ENCODE measurements at places on chromosomes 11 and 22.

DNA sequence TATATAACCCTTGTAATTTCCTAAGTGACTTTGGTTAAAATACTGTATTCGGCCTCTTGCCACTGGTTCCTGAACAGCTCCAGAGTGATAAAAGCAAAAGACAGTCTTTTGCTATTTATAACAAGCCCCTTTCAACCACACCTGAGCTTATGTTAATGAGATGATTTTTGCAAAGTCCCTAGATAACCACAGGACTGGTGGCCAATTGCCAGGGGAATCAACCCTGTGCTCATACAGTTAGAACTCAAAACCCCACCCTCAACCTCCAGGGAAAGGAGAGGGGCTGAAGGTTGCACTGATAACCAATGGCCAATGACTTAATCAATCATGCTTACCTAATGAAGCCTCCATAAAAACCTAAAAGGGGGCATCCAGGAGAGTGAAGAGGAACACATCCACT is 77.9 kb downstream of the SIK3 start:
- DNase-seq, result no peak

DNA sequence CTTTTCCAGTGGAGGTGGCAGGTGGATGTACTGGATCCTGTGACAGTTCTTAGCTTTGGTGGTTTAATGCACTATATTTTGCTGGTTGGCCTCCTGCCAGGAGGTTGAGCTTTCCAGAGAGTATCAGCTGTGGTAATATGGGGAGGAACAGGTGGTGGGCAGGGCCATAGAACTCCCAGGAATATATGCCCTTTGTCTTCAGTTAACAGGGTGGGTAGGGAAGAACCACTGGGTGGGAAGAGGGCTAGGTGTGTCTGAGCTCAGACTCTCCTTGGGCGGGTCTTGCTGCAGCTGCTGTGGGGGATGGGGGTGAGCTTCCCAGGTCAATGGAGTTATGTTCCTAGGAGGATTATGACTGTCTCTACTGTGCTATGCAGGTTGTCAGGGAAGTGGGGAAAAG is 203.8 kb downstream of the DLG2 start:
- no peak for DNase-seq

DNA sequence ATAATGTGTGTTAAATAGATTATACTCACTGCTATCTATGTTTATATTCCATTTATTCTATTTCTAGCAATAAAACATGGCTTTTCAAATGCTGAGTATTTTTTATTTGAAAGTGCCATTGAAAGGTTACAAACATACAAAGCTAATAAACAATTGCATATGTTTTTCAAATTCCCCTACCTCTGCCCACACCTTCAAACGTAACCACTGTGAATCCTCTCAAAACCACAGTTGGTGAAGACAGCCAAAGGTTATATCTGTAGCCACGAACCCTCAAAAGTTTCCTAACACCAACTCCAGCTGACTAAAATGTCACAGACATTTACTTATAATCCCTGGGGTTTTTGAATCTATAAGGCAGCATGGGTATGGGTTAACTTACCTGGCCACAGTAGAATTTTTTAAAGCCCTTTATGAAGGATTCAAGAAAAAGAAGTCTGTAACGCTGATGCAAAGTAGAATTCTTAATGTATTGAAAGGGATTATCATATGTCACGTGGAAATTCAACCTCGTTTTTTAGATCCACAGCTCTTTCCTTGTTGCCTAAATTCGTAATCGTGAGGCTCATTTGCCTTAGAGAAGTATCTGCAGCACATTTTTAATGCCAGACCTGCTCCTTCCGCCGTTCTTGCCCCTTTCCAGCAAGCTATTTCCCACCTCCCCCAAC is 122.5 kb upstream of the ZC3H12C start:
- DNase-seq, result no peak

GRCh38 chr11:69802590-69802989 is 16.6 kb downstream of the FGF3 start:
- DNase-seq, result no peak

DNA sequence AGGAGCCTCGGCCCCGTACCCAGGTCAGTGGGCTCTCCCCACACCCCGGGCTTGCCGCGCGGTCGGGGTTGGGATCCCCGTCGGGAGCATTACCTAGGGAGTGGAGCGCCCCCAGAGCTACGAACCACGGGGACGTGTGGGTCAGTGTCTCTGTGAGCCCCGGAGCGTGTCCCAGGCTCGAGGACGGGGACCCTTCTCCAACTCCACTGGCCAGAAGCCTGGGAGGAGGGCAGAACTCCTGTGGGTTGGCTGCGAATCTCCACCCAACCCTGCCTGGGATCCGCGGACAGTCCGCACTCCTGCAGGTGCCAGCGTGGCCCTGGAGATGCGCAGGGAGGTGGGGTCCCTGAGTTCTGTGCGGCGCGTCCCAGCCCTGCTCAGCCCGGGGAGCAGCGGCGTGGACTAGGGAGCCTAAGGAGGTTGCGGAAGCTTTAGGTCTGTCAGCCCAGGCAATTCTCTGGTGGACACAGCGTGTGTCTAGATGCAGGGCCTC is 346 bp downstream of the PPFIBP2 start:
- DNase-seq, result no peak

DNA sequence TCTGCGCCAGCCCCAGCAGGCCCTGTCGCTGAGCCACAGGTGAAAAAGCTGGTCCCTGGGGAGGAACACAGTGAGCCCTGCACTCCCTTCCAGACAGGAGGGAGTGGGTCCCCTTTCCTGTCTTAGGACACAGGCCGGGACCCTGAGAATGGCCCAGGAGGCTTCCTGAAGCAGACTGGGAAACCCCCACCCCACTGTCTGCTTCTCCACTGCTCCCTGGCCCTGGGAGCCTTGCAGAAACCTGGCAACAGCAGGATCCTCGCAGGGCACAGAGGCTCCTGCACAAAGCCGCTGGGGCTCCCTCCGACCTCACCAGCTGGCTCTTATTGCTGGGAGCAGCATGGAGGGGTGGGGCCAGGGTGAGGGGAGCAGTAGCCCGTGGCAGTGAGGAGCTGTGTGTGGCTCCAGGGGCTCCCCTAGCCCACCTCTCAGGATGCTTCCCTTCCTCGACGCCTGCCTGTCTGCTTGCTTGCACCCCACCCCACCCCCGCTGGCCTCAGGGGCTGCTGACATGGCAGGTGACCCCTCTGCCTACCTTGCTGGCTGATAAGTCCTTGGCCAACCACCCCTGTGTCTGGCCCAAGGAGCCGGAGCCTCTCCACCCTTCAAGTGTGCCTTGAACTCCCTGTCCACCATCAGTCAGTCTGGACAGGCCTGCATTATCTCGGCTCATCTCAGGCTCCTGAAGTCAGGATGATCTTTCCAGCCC is 72.1 kb upstream of the KCNQ1OT1 start:
- no peak for DNase-seq

DNA sequence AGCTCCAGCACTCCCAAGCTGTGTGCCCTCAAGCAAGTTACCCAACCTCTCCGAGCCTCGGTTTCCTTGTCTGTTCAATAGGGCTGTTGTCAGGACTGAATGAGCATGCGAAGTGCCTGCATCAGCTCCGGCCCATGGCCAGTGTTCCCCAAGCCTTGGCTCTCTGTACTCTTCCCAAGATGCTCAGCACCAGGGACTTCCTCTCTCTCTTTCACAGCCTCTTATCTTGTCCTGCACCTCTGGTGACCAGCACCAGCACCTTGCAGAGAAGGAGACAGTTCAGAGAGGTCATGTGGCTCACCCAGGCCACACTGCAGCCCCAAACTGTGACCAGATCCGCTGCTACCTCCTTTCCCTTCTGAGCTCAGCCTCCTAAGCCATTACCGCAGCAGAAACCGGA is 120.3 kb upstream of the ANO1 start:
- no peak for DNase-seq

GRCh38 chr11:15371533-15371932 is 256.8 kb downstream of the INSC start:
- no peak for DNase-seq

GRCh38 chr11:61923166-61924063 is 6.0 kb upstream of the RAB3IL1 start:
- DNase-seq, result no peak

DNA sequence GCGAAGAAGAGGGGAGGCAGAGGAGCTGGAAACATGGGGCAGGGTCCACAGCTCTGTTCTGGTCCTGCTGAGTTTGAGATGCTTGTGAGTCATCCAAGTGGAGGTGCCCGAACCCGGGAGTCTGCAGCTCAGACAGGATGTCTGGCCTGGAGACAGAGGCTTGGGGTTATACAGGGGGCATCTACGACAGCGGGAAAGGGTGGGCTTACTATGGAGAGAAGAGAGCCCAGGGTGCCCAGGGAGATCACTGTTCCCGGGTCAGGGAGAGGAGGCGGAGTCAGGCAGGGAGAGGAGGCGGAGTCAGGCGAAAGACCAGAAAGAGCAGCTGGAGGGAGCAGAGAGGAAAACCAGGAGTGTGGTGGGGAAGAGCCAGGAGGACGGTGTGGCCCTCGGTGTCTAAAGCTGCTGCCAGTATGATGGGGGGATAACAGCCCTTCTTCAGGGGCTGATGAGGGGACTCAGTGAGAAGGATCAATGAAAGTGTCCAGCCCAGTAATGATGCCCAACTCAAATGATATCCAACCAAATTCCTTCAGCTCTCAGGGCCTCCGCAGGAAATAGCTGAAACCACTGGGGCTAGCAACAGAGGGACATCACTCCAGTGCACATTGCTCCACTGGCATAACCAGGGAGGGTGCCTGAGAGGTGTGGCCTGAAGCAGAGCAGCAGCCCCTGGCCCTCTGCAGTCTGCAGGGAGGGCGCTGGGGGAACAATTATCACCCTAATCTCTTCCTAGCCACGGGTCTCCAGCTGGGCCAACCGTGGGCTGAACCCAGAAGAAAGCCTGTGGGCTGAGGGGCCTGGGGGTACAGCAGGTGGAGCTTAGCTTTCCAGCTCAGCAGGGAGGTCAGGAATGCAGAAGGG is 2.6 kb upstream of the LTBP3 start:
- no peak for DNase-seq

GRCh38 chr11:12818333-12819015 is 144.3 kb downstream of the TEAD1 start:
- no peak for DNase-seq

- DNase-seq, result no peak
These were observed 1.8 kb downstream of the SIK3 start for GRCh38 chr11:117096201-117096991.

DNA sequence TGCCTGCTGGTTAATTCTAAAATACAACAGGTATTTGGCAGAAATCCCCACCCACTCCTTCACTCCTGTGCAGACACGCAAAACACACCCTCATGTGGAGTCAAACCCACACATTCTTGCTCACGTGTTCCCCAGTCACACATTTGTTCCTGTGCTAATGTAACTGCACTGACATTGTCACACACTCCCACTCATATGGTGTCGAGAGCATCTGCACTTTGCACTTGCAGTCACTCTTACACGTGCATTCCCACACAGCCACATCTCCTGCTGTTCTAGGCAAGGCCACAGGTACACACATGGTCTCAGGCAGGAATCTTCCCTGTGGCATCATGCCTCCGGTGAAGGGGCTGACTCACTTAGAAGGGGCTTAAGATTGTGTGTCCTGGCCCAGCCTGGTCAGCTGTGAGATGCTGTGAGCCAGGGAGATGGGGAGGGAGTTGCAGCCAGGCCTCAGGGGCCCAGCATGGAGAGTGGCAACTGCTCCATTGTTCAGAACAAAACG is 395.0 kb downstream of the TENM4 start:
- DNase-seq, result no peak

- DNase-seq, result no peak
These were observed 744 bp downstream of the PACSIN3 start for GRCh38 chr11:47185305-47186075.

GRCh38 chr11:64655941-64656601 is 65.1 kb downstream of the SLC22A12 start:
- no peak for DNase-seq

DNA sequence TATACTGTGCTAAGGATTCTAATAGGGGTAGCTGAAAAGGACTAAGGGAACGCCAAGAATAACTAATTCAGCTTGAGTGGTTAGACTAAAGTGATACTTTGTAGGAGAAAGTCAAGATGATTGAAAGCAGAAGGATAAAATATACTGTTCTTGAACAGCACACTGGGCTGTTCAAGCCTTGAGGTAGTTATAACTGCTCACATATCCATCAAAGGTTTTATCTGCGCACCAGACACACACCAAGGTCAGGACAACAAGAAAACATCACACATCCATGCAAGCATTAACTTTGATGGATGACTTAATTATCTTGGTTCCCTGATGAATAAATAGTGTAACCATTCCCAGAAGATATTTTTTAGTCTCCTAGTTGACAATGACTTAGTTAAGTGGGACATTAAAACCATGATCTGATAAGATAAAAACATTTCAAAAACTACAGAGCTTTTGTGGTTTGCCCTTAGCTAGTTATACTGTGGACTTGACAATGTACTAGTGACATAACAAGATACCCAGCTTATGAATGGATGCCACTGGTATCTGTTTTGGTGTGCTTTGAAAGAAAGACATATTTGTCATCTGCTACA is 728.9 kb downstream of the JRKL start:
- no peak for DNase-seq

GRCh38 chr22:46381731-46382130 is 46.2 kb downstream of the TRMU start:
- no peak for DNase-seq

DNA sequence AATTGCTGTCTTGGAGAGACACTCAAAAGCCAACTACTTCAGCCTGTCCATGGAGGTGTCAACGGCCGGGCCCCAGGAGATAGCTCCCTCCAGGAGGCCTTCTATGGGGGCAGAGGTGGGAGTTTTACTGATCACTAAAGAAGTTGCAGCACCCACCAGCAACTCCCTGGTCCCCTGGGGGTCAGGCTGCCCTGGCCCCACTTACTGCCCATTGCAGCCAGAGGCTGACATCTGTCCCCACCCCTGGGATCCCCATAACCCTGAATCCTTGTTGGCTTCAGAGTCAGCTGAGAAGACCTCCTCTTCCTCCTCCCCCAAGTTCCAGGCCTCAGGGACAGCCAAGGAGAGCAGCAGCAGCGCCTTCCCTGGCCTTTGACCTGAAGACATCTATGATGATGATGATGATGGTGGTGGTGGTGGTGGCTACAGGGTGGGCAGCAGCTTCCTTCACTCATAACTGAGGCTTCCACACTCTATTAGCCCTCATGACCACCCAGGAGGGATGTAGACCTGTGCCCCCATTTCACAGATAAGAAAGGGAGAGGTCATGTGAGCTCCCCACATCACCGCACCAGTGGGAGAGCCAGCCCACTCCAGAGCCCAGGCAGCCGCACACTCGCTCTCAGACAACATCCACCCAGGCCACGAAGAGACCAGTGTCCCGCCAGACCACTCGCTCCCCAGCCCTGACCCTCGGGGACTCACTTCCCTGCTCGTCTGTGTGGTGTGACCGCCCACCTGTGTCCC is 43.8 kb upstream of the FGF3 start:
- no peak for DNase-seq
